ENCODE measurements at places on chromosomes 3 and 15. TPM values are rescaled to one million over a fixed set of nuclear protein-coding genes. Genes with fewer than 3 reads are reported as not detected.

The IL17RD gene
- total RNA-seq: 1.1 TPM

The PP2D1 gene
- total RNA-seq: not detected

The SPATA16 gene
- total RNA-seq: not detected

The OIP5 gene
- 13.0 TPM for total RNA-seq

The RASGRP1 gene
- total RNA-seq: 0.24 TPM

The MPI gene
- total RNA-seq: 28.8 TPM

The DTX3L gene
- total RNA-seq: 7.5 TPM

The SCN11A gene
- total RNA-seq: not detected

The FGF12 gene
- total RNA-seq: 0.39 TPM

The QTRT2 gene
- total RNA-seq: 20.0 TPM

The PDE12 gene
- total RNA-seq: 16.0 TPM

The MOBP gene
- total RNA-seq: not detected

The CDCP1 gene
- total RNA-seq: 10.0 TPM

The XYLB gene
- 4.9 TPM for total RNA-seq

The CCDC9B gene
- total RNA-seq: 19.3 TPM

The ADGRG7 gene
- total RNA-seq: not detected

The LRRC34 gene
- not detected for total RNA-seq

The SNTN gene
- total RNA-seq: not detected

The ITIH1 gene
- total RNA-seq: not detected

The MUC13 gene
- 7.1 TPM for total RNA-seq

The SEMA3F gene
- total RNA-seq: 18.7 TPM

The ASB14 gene
- not detected for total RNA-seq

The RTP4 gene
- total RNA-seq: not detected

The NRG4 gene
- 0.47 TPM for total RNA-seq

The CIDEC gene
- total RNA-seq: 88.8 TPM

The TEX9 gene
- total RNA-seq: 3.1 TPM

The WDR49 gene
- not detected for total RNA-seq

The FBLN2 gene
- 2.5 TPM for total RNA-seq

The RYR3 gene
- total RNA-seq: 0.07 TPM

The CCDC13 gene
- total RNA-seq: 0.35 TPM

The ANKUB1 gene
- total RNA-seq: not detected

The RLBP1 gene
- total RNA-seq: 0.13 TPM

The LRRC3B gene
- not detected for total RNA-seq

The SLC25A36 gene
- 20.9 TPM for total RNA-seq

The FES gene
- total RNA-seq: 0.84 TPM

The DNAJC19 gene
- 23.6 TPM for total RNA-seq

The CHRM5 gene
- total RNA-seq: 0.02 TPM

Measured in A549 treated with Hydrocortisone at 1 μM for 4 hours (cell line).